ENCODE measurements at places on chromosomes 6 and 20. TPM values are rescaled to one million over a fixed set of nuclear protein-coding genes. Genes with fewer than 3 reads are reported as not detected.

The ELOVL4 gene
- total RNA-seq = 6.1 TPM

The EPB41L1 gene
- 2.7 TPM for total RNA-seq

The LTB gene
- total RNA-seq = not detected

The PDSS2 gene
- 8.2 TPM for total RNA-seq

The CTCFL gene
- total RNA-seq = not detected

The FOXQ1 gene
- total RNA-seq = 3.1 TPM

The MYB gene
- under 0.01 TPM for total RNA-seq

The HCRTR2 gene
- total RNA-seq = not detected

The FAM83C gene
- total RNA-seq = 0.26 TPM

The PTK6 gene
- 107 TPM for total RNA-seq

The ZSCAN12 gene
- 6.8 TPM for total RNA-seq

The NRN1 gene
- total RNA-seq = not detected

The LINC00237 gene
- not detected for total RNA-seq

The FAXC gene
- 3.2 TPM for total RNA-seq

The FHL5 gene
- not detected for total RNA-seq

The CPXM1 gene
- not detected for total RNA-seq

The MYBL2 gene
- total RNA-seq = under 0.01 TPM

The LIN28B gene
- not detected for total RNA-seq

The HRH3 gene
- not detected for total RNA-seq

The FNDC11 gene
- 0.26 TPM for total RNA-seq

The LY6G6C gene
- total RNA-seq = 0.38 TPM

The B4GALT5 gene
- 25.2 TPM for total RNA-seq

The EPB41L2 gene
- total RNA-seq = 3.2 TPM

The KIFC1 gene
- total RNA-seq = 0.26 TPM

The METTL24 gene
- not detected for total RNA-seq

The BPIFA1 gene
- total RNA-seq = not detected

The ATAT1 gene
- 1.8 TPM for total RNA-seq

The PRICKLE4 gene
- total RNA-seq = 0.90 TPM

The THBD gene
- total RNA-seq = 21.4 TPM

The TMC2 gene
- total RNA-seq = not detected

The ATP6V1G2 gene
- 0.51 TPM for total RNA-seq

The TMEM200A gene
- total RNA-seq = 0.79 TPM

The ASIP gene
- not detected for total RNA-seq

The TUBB1 gene
- not detected for total RNA-seq

The TRIM15 gene
- not detected for total RNA-seq

The ADGRF5 gene
- total RNA-seq = not detected

The LRFN2 gene
- total RNA-seq = not detected

The HLA-DPA1 gene
- total RNA-seq = 1.1 TPM

The STMND1 gene
- not detected for total RNA-seq

The ADGB gene
- not detected for total RNA-seq
